Activated CD8-positive, alpha-beta memory T cell treated with anti-CD3 and anti-CD28 coated beads for 1 hour (primary cell): ENCODE measurements at places on chromosomes 5 and 9.
A peak's percentile ranks its signal among the peaks of the same experiment; 100 is the strongest.

- no peak for DNase-seq
Observed at GRCh38 chr9:129221979-129222635, 44.0 kb upstream of the IER5L start.

DNA sequence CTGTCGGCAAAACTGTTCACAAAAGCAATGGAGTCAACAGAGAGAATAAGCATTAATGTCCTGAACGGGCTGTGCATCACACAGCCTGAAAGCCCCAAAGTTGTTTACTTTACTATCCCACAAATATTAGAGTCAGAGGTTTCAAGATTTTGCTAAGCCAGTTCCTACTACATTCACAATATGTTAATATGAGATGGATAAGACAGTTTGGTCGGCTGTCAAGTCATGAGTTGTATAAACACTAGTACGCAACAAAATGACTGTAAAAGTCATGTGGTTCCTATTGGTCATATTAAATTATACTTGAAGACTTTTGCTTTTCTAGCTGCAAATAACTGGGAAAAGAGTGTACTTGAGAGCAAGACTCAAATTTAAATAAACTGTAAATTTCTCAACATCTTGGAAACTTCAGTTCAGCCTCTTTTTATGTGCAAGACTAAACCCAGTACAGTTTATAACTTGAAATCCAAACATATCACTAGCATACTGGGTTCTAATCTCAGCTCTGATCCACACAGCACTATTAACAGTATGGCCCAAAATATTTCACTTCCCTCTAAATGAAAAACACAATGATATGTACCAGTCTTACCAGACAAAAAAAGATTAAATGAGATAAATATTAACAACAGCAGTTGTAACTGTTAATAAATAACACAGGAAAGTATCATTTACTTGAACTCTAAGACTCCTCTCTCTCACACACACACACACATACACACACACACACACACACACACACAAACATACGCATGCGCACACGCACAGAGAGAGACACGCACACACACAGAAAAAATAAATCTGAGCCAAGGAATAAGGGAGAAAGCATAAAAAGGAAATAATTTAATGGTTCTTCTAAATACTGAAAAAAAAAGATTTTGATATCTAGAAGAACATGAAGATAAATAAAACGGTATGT is 33.1 kb downstream of the FANCC start:
- DNase-seq: no peak

GRCh38 chr9:36559036-36559695 is 13.5 kb upstream of the MELK start:
- DNase-seq: no peak

DNA sequence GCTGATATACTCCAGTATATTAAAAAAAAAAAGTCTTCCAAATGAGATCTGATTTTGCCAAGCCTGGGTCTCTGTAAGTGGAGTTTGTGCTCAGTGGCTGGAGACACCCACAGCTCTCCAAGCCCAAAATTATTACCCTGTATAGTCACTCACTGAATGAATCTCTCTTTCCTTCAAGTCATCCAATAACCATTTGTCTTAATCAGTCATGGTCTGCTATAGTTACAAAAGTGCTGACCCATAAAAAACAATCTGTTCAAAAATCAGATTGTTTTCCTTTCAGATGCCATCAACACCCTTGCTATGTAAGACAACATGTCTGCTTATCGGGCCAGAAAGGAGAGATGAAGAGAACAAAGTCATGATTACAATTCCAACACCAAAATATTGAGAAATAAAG is 159.4 kb upstream of the FST start:
- DNase-seq: no peak

- no peak for DNase-seq
Observed at GRCh38 chr5:2759091-2759490, 7.6 kb upstream of the IRX2 start.

DNA sequence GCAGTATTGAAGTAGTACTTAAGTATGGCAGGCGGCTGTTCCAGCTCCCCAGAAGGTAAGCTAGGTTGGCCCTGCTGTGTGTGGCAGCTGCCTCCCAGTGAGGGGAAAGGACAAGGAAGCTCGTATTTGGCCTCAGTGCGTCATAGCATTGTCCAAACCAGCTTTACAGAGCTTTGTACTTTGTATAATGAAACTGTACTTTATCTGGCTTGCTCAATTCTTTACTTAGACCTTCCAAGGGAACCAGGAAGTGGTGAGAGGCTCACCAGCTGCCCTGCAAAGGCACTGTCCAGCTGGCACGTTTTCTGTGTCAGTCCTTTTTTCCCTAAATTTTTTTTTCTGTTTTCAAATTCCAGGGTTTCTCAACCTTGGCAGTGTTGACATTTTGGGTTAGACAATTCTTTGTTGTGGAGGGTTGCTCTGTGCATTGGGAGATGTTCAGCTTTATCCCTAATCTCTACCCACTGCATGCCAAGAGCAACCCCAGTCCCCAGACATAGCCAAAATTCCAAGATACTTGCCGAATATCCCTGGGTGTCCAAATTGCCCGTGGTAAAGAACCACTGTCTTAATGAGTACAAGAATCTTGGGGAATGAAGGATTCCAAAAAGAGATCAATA is 474.5 kb downstream of the LRRC70 start:
- DNase-seq: no peak

- DNase-seq: no peak
Observed at GRCh38 chr9:573691-574410, 267.6 kb upstream of the DMRT1 start.

DNA sequence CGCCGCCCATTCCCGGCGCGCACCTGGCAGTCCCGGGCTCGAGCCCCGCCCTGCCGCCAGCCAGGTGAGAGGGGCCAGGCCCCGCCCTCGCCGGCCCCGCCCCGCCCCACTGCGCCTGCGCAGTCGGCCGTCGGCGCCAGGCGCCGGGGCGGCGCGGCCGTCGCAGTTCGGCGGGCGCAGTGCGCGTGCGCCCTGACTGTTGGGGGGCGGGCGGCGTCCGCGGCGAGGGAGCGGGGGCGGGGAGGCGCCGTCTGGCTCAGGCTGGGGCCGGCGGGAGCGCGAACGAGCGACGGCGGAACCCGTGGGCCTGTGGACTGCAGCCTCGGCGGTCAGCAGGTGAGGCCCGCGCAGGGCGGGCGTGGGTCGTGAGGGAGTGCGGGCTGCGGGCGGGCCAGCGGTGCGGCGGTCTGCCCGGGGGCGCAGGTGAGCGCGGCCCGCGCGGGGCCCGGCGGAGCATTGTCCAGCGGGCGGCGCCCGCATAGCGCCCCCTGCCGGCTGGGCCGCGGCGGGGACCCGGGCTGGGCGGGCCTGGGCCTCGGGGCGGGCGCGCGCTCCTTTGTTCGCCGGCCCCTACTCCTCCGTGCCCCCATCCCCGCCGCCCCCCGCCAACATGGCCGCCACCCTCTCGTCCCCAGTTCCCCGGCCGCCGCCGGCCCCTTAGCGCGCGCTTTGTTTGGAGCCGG is at the start of gene SPIN1:
SPIN1 (plus strand) TSS at position 242 of the 683 bp plus-strand sequence. CDS start 38,096 bp downstream, outside the sequence.
- peak; percentile 86 for DNase-seq

DNA sequence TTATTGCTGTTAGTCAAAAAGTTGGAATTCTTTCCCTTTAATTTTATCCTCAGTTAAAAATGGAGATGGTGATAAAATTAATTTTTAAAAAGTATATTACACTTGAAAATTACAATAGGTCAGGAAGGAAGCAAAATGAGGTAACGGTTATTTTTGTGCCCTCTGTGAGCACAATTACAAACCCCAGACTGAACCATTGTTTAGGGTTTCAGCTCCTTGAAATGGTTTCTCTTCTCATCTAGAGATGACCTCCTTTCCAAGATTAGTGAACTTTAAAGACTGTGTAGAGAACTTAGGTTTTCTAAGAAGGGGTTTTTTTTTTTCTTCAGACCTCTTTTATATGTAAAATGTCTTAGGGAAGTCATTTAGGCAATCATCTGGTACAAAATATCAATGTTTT is 126.2 kb upstream of the CHD1 start:
- no peak for DNase-seq

DNA sequence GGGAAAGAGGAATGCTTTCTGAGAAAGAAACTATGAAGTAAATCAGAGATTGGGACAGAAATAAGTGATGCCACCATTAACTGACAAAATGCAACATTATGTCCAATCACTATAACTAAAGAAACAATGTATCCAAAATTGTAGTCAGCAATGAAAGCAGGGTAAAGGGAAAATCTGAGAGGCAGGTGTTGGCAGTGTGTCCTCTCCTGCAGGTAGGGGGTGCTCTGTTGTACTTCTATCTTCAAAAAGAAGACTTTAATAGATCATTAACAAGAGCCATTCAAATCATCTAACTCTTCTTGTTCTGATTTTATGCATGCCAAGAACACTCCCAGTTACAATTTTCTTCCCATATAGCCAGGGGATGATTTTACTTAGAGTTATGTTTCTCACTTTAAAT is 1275.7 kb downstream of the PTPRD start:
- no peak for DNase-seq

DNA sequence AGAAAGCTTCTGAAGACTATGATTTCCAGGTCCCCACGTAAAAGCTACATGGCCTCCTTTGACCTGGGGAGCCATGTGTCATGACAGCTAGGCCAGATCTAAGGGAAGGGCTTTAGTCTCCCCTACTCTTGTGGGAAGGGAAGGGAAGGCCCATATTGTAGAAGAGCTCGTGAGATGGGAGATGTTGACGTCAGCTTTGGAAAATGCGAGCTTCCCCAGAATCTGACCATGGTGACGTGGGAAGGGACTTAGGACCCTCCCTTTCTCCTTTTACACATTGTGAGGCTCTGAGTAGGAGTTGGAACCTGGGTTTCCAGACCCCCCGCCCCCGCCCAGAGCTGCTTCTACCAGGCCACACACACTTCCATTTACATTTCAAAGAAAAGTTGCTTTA is 165.5 kb downstream of the SYK start:
- no peak for DNase-seq

GRCh38 chr9:38036359-38037084 is 32.5 kb downstream of the SHB start:
- no peak for DNase-seq

DNA sequence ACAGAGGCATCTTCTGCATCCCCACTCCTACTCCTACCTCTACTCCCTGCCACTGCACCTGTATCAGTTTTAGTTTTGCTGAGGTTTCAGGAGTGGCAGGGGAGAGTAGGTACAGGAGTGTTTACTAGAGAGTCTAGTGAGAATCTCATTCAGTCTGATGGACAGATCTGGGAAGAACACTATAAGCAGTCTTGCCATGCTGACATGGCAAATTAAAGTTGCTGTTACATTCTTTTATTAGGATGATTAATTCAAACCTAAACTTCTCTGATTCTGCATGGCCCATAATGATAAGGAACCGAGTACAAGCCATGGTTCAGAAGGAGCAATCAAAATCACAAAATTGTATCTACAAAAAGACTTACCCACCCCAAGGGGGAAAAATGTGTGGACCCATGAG is 7.4 kb downstream of the ARSK start:
- no peak for DNase-seq

DNA sequence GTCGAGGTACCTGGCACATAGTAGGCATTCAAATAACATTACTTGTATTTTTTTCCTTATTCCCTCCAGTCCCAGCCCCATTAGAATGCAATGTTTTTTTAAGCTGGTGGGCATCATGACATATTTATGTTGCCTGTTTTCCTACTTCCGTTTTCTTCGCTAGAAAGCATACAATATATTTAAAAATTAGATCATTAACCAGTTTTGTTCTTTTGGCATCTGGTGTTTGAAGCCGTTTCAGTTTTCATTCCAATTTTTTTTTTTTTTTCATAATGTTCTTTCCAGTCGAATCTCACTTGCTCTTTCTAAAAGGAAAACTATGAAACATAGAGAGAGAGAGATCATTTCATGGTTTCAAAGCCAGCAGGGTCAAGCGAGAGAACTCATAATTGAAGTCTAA is 228.3 kb upstream of the C9orf72 start:
- DNase-seq: no peak

- no peak for DNase-seq
Observed at GRCh38 chr5:7881816-7882215, 12.9 kb downstream of the MTRR start.

DNA sequence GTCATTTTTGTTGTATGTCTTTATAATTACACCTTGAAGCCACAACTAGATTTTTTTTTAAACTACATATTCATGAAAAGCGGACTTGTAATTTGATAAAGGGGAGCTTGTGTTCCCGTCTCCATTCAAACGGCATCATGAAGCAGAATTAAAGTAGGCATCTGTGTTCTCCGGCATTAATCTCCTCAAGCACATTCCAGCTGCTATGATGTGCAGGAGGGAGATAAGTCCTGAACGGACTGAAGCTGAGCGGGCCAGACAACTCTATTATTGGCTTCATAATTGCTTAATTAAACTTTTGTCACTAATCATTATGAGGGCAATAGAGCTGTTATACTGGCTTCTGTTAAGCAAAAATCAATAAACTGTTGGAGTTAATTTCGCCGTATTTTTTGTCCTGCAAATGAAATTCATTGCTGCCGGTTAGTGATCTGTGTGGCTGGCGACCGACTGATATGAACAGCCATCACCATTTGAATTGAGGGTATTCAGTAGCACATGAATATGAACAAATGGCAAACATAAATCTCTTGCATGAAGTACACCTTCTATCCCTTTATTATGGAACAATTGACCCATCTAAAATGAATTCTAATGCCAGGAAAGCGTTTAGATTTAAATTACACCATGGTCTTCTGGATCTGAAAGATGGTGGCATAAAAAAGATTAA is 408.8 kb upstream of the IRX1 start:
- DNase-seq: no peak

DNA sequence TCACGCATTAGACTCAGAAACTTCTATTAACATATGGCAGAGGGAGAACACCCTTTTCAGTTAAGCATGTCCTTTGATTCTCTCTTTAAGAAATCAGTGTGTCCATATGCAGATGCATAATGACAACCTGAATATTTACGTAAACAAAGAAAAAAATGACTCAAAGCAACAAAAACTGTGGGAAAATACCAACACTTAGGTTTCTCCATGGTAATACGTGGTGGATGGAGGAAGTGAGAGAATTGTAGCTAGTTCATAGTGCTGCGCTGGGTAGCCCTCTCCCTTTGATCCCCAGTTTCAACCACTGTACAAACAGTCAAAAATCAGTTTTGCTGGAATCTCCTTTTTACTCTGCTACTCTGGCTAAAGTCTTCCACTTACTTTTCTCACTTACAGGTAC is 2.0 kb upstream of the MAP3K1 start:
- no peak for DNase-seq

DNA sequence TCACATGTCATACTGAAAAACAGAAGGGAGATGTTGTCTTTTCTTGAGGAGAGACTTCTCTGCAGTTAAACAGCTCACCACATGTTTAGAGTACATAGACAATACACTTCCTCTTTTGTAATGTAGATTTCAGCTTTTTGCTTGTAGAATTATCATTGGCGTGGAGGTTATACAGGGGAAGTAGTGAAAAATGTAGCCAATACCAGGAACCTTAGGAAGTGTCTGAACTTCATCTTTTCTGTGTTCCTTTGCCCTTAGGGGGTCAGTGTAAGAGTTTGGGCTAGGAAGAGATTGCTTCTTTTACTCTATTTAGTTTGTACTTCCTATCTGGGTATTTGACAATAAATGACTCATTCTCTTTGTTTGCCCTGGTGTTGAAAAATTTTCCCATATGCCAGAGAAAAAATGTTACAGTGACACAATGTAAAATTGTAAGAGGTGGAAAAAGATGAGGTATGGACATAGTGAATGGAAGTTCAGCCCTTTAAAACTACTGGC is 21.0 kb upstream of the CDKN2B start:
- DNase-seq: no peak
